ENCODE measurements at places on chromosomes 5 and 9.

DNA sequence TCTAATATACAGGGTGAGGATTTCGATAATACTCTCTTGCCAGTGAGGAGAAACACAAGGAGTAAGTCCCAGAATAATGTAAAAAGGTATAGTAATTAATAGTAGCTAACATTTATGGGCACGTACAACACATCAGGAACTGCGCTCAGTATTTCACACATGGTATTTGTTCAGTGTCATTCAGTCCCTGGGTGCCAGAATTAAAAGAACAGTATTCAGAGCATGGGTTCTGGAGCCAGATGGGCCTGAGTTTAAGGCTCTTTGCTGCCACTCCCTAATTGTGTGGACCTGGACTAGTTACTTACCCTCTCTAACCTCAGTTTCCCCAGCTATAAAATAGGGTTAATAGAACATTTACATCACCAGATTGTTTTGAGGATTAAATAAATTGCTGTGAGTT lies 16.3 kb downstream of the OSTF1 start:
- no peak for DNase-seq

- DNase-seq: no peak
These were observed 5.1 kb downstream of the MED10 start for GRCh38 chr5:6373081-6373846.

GRCh38 chr5:73921741-73922140 lies 295.7 kb downstream of the ARHGEF28 start:
- DNase-seq: no peak

GRCh38 chr9:18269561-18269960 lies 204.4 kb upstream of the ADAMTSL1 start:
- no peak for DNase-seq

GRCh38 chr5:73306741-73307275 lies 133.8 kb downstream of the TMEM174 start:
- no peak for DNase-seq

- DNase-seq: no peak
These were observed 545.8 kb downstream of the EBF1 start for GRCh38 chr5:158553962-158554336.

- no peak for DNase-seq
These were observed 3.6 kb upstream of the GPR151 start for GRCh38 chr5:146519554-146519953.

- no peak for DNase-seq
These were observed 276.6 kb downstream of the ASTN2 start for GRCh38 chr9:117138231-117138630.

GRCh38 chr5:92471861-92472260 lies 1088.7 kb upstream of the ARRDC3 start:
- DNase-seq: no peak

- no peak for DNase-seq
These were observed 8.0 kb upstream of the REEP5 start for GRCh38 chr5:112930082-112930344.

DNA sequence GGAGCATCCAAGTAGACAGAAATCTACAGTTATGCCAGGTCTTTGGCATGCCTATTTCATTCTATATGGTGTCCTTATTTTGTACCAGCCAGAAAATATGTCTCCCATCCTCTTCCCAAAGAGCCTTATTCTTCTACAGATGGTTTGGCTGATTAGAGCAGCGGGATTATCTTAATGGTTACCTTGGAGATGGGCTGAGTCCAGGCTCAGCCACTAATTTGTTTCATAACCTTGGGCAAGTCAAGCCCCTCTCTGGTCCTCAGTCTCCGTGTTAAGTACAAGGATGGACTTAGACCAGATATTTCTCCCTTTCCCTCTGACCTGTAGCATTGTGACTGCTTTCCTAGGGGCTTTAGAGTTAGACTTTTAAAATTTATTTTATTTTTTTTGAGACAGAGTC lies 11.1 kb upstream of the GLE1 start:
- DNase-seq: no peak

GRCh38 chr5:2303431-2304100 lies 420.8 kb upstream of the IRX4 start:
- DNase-seq: no peak

GRCh38 chr9:13485068-13485596 lies 205.6 kb upstream of the MPDZ start:
- peak; percentile 10 for DNase-seq

- DNase-seq: no peak
These were observed 52.5 kb upstream of the NKD2 start for GRCh38 chr5:955886-956761.

DNA sequence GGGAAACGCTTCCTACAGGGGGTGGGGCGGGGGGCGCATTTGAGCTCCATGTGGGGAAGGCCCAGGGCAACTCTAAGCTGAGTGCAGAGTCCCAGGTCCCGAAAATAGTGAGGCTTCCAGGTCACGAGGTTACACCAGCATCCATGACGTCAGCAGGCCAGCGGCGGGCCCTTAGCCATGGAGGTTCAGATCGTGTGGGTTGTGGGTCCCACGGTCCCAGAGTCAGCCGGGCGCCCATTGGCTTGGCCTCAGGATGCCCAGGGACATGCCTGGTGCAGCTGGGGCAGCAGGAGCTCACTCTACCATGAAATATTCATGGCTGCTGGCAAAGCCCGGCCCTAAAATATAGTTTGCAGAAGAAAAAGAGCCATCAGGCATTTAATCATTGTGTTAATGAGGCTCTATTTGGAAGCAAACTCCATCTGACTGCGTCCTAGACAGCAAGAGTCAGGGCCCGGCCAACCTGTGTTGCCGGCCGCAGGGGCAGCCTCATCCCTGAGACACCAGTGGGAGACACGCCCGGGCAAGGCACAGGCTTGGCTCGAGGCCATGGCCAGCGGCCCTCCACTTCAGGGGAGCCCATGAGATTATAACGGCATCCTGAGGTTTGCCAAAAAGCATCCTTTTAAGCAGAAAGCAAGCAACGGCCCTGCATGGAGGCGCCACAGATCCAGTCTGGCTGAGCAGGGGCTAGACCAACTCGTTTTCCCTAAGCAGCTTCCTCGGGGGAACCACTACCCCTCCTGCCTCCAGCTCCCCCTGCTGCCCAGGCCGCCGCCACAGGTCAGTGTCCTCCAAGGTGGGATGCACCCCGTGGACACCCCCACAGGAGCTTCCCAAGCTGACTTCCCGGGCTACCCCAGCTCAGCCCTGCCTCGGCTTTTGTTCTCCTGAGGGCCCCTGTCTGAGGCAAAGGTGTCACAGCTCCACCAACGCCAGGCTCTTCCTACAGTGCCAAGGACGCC lies 108.9 kb upstream of the PPP1R26 start:
- DNase-seq: peak; percentile 16
